ENCODE measurements at places on chromosomes 4 and X.

DNA sequence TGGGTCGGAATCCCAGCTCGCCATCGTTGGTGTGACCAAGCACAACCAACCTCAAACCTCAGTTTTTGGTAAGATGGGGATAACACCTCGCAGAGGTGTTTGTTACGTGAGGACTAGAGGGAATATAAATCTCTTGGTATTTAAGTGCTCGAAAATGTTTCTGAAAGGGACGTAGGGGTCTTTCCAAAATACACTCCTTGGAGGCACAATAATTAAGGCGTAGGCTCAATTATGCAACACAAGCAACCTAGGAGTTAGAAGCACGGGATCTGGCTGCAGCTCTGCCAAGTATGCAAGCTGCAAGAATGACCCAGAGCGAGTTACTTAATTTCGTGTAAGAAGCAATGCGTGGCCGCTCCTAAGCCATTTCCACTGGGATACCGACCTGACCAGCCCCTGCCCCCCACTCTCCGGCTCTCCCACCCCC is 552 bp downstream of the ADH5 start:
- no peak for DNase-seq

DNA sequence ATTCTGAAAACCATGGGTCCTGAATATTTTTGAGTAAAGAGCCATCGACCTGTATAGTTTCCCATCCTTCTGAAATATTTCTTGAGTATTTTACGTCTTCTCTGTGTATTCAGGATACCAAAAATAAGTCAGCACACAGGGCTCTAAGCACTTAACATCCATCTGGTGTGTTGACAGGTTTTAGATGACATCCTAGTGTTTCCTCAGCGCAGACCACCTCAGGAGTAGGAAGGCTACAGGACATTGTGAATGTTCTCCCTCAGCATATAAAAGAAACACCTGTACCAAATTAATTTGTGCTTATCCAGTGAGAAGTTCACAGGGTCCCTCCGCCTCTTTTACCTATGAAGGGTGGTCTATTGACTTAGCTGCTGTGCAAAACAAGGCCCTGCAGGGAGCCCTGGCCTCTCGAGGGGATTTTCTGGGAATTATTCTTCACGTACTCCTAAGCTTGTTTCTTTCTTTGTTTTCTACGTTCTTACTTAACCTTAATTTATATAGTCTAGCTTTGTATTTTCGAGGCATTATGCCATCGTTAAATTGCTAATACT is 241.8 kb downstream of the FBXO8 start:
- DNase-seq = no peak

DNA sequence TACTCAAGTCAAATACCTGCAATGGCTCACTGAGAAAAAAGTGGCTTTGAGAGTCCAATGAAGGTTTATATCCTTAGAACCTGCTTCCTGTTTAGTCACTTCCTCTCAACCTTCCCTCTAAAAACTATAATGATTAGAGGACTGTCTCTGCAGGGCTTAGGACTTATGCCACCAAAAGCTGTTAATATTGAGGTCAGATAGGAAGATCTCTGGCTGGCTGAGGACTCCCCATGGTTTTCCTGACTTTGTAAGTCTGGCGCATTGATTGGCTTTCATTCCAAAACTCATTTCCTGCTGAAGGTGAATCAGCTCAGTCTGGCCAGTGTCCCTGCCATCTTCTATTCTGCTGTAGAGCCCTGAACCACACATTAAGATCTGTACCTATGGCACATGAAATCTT is 140.9 kb upstream of the ANK2 start:
- no peak for DNase-seq

DNA sequence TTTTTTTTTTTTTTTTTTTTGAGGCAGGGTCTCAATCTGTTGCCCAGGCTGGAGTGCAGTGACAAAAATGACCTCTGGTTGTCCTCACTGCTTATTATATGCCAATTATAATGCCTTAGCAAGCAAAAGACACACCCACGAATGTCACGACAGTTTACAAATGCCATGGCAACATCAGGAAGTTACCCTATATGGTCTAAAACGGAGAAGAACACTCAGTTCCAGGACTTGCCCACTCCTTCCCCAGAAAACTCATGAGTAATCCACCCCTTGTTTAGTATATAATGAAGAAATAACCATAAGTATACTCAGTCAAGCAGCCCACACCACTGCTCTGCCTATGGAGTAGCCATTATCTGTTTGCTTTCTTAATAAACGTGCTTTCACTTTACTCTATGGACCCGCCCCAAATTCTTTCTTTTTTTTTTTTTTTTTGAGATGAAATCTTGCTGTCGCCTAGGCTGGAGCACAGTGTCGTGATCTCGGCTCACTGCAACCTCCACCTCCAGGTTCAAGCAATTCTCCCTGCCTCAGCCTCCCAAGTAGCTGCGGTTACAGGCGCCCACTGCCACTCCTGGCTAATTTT is 106.2 kb downstream of the SMIM20 start:
- DNase-seq = no peak

DNA sequence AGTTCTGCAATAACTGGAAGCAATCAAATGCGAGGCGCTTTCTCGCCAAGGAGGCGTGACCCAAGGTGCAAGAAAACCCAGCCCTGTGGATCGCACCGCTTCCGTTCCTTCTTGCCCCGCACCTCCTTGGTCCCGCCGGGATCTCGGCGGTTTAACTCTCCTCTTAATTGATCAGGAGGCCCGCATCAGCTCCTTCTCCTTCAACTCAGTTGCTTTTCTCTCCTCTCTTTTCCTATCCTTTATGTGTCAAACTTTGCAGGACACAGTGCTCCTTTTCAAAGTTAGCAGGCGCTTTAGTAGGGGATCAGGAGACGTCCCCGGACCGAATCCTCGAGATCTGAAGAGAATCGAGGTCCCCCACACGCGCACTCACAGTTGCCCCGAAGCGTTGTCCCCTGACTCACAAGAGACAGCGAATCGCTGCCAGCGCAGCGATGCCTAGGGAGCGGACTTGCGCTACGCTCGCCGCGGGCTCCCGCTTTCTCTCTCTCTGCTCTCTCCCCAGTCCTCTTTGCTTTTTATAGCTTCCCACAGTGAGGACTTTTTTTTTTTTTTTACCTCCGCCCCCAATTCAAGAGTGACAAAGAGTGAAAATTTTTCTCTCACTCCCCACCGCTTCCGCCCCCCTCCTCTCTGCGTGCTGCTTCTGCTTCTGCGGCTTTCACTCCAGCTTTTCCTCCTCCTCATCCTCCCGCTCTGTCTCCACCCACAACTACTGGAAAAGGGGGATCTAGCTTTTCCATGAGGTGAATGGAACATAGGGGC is at the start of gene DKK2:
DKK2 (minus strand) TSS at position 495 of the 765 bp plus-strand sequence. CDS start 722 bp downstream, outside the sequence.
- DNase-seq = no peak

- no peak for DNase-seq
These were observed 82.7 kb downstream of the ANXA5 start for GRCh38 chr4:121614101-121614500.

- DNase-seq = no peak
These were observed 51.2 kb upstream of the PJA1 start for GRCh38 chrX:69216446-69216845.

DNA sequence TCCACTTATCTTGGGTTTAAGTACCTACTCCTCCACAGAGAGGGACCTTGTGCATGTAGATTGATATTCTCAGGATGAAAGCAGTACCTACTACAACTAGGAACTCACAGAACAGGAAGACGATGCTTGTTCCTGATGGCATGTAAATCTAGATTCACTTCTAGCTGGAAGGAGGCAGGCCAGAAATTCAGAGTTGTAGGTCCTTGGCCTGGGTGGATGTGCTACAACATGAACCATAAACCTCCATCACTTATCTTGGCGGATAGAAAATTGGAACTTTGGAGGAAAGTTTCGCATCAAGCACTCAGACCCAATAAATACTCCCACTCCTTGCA is 9.3 kb upstream of the SMIM20 start:
- DNase-seq = no peak

- DNase-seq = no peak
These were observed 32.4 kb upstream of the RBPJ start for GRCh38 chr4:26288355-26288909.

All from NCI-H187 (cell line).